Osteoblast (primary cell): ENCODE measurements at places on chromosomes 1 and 21. TPM values are rescaled to one million over a fixed set of nuclear protein-coding genes. Genes with fewer than 3 reads are reported as not detected.

Gene TAL1
- not detected in 2 replicates for total RNA-seq

Gene NVL
- 20.6 and 23.9 TPM in 2 replicates for total RNA-seq

Gene CHRM3
- under 0.01 and 0.29 TPM in 2 replicates for total RNA-seq

Gene SPRR2A
- not detected in 2 replicates for total RNA-seq

Gene NOTCH2
- total RNA-seq = 305 and 330 TPM in 2 replicates

Gene SLAMF9
- total RNA-seq = not detected in 2 replicates

Gene GUCA2A
- not detected in 2 replicates for total RNA-seq

Gene CA6
- total RNA-seq = not detected in 2 replicates

Gene PRKCZ
- total RNA-seq = 0.29 and 0.72 TPM in 2 replicates

Gene HMCN1
- 178 and 269 TPM in 2 replicates for total RNA-seq

Gene LCE1D
- not detected in 2 replicates for total RNA-seq

Gene LDLRAD1
- not detected in 2 replicates for total RNA-seq

DNA sequence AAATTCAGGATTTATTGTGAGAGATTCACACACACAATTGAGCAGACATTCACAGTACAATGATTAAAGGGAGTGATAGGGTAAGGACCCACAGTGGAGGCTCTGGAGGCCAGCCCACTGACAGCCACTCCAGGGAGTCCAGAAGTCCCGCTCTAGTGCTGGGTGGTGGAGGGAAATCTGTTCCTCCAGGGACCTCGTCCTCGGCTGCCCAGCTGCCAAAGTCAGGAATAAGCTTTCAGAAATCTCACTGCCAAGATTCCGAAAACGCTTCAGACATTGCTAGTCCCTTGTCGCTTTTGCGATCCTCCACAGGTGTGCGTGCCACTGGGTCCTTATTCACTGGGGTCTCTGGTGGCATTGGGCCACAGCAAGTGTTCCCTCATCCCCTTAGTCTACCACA lies 2.3 kb downstream of the MX1 start:
- H3K27ac ChIP-seq = no peak overlapping the region
- no peaks in the 10 kb centered on the region for H3K36me3 ChIP-seq
- peaks cover 11% of the 10 kb centered on the region for H3K4me1 ChIP-seq
- H3K27me3 ChIP-seq = peaks cover 12% of the 10 kb centered on the region
- no peak for DNase-seq
- no peak overlapping the region for H3K4me3 ChIP-seq

DNA sequence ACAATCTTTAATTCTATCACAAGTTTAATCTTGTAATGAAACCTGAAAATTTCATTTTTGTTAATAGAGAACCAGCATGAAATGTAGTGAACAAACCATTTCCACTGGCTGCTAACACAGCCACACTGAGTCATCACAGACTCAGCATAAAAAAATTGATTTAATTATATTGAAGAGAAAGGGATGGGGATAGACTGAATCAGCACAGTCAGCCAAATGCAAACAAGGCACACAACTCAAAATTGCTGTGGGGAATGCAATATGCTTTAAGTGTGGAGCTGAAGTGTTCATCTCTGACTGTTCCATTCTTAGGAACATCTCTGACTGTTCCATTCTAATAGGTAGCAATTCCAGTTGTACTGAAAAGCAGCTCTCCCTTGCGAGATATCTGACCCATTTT lies 299.8 kb downstream of the MRPL39 start:
- no peak overlapping the region for H3K27ac ChIP-seq
- peaks cover 5% of the 10 kb centered on the region for H3K4me1 ChIP-seq
- H3K27me3 ChIP-seq = no peaks in the 10 kb centered on the region
- no peak for DNase-seq
- no peak overlapping the region for H3K4me3 ChIP-seq

- H3K27ac ChIP-seq = no peak overlapping the region
- H3K36me3 ChIP-seq = no peaks in the 10 kb centered on the region
- no peak overlapping the region for H3K4me3 ChIP-seq
- no peak for DNase-seq
Observed at GRCh38 chr1:166470441-166470840, 303.6 kb upstream of the FAM78B start.

GRCh38 chr1:156452907-156453306 lies 47.7 kb downstream of the MEF2D start:
- H3K36me3 ChIP-seq = no peaks in the 10 kb centered on the region
- no peak for DNase-seq
- peaks cover 9% of the 10 kb centered on the region for H3K4me1 ChIP-seq
- no peak overlapping the region for H3K4me3 ChIP-seq
- H3K27me3 ChIP-seq = peaks cover 15% of the 10 kb centered on the region

DNA sequence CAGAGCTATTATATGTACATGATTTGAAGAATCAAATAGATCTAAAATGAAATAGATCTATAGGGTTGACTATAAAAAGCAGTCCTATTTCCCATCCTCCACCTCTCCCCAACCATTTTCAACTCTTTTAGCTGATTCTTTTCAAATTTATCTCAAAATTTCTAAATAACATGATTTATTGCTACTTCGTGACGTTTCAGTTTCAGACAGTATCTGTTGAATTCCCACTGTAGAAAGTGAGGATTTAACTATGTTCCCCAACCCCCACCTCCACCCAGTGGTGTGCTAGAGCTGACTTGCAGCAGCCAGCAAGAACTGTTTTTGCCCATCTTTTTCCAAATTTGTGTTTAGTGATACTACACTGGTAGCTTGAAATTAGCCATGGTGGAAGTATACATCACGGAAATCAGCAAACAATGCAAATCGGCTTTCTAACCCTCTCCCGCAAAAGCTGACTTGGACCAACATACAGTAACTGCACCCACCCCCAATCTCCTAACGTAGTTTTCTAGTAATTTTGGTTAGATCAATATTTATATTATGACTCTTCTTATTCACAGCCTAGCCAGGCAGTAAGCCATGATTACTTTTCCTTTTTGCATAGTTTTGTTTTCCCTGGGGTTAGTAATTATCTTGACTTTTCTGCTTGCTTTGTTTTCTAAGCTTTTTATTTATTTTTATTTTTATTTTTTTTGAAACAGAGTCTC lies 10.9 kb downstream of the SEMA4A start:
- DNase-seq = peak; percentile 89
- no peak overlapping the region for H3K27ac ChIP-seq
- H3K4me1 ChIP-seq = peaks cover 23% of the 10 kb centered on the region
- H3K36me3 ChIP-seq = no peaks in the 10 kb centered on the region
- H3K4me3 ChIP-seq = peak overlapping the region; percentile 8
- H3K27me3 ChIP-seq = no peaks in the 10 kb centered on the region

DNA sequence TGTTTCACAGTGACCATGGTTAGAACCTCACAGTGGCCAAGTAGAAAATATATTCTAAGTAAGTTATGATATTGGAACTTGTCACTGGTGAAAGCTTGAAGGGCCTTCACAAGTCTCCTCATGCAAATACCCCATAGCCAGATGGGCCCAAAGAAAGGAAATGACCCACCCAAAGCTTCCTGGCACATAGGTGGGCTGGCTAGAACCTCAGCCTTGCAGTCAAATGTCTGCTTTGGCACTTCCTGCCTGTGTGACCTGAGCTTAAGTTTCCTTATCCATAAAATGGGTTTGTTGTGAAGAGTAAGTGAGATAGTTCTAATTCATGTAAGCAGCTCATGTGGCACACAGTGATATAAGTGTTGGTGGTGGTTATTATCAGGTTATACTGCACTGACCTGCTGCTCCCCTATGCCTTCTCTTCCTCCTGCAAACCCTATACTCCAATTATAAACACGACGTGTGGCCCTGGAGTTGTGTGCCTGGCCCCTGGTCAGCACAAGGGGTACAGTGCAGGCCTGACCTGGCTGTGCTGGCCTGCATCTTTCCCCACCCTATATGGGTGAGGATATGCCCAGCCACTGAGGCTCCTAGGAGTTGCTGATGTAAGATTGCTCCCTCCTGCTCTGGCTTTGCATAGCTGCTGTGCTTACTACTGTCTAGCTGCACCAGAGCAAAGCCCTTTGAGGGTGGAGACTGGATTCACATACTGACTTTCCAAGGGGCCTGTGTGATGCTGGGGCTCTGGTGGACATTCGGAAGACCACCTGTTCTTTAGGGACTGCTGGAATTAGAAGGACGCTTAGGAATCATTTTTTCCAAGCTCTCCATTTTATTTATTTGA lies 4.7 kb upstream of the SLFNL1 start:
- H3K4me3 ChIP-seq = no peak overlapping the region
- no peaks in the 10 kb centered on the region for H3K27me3 ChIP-seq
- DNase-seq = no peak
- H3K27ac ChIP-seq = no peak overlapping the region

DNA sequence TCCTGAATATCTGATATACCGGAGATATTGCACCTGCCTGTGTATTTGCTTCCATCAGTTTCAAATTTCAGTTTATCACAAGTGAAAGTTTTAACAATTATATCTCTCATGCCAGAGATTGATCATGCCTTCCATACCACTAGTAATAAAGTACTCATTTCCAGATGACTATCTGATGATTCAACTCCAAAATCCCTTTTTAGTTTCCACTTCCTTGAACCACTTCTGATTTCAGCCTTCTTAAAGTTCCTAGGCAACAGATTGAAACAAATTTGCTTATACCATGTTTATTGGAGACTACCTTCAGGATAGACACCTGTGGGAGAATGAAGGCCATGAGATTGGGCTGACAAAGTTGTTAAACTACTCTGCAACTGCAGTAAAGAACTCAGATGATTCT lies 21.5 kb upstream of the COL11A1 start:
- DNase-seq = no peak
- H3K4me3 ChIP-seq = no peak overlapping the region
- H3K36me3 ChIP-seq = no peaks in the 10 kb centered on the region
- no peaks in the 10 kb centered on the region for H3K27me3 ChIP-seq
- H3K27ac ChIP-seq = peak overlapping the region; percentile 60

- peak overlapping the region; percentile 91 for H3K4me3 ChIP-seq
- H3K36me3 ChIP-seq = peaks cover 1% of the 10 kb centered on the region
- no peaks in the 10 kb centered on the region for H3K27me3 ChIP-seq
- DNase-seq = peak; percentile 85
- peaks cover 24% of the 10 kb centered on the region for H3K4me1 ChIP-seq
- H3K27ac ChIP-seq = peak overlapping the region; percentile 82
Observed at GRCh38 chr1:212858461-212859265, 588 bp downstream of the FLVCR1 start.

GRCh38 chr1:58814251-58815068 lies 30.6 kb upstream of the JUN start:
- H3K27me3 ChIP-seq = no peaks in the 10 kb centered on the region
- DNase-seq = no peak
- peak overlapping the region; percentile 74 for H3K4me3 ChIP-seq
- no peaks in the 10 kb centered on the region for H3K36me3 ChIP-seq
- peaks cover 47% of the 10 kb centered on the region for H3K4me1 ChIP-seq

DNA sequence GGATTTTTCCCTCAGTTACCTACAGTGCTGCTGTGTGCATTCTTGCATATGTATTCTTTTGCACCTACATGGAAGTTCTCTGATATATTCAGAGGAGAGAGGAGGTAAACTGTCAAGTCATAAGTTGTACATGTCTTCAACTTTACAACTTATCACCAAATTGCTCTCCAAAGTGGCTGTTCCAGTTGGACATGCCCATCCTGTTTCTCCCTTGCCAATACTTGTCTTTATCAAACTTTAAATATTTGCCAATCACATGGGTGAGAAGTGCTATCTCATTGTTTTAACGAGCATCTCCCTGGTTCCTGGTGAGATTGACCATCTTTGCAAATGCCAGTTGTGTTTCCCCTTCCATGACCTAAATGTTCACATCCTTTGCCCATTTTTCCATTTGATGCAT lies 88.2 kb downstream of the KIF26B start:
- no peaks in the 10 kb centered on the region for H3K27me3 ChIP-seq
- H3K4me3 ChIP-seq = no peak overlapping the region
- H3K36me3 ChIP-seq = no peaks in the 10 kb centered on the region
- no peak for DNase-seq
- H3K27ac ChIP-seq = no peak overlapping the region

- DNase-seq = no peak
- H3K27ac ChIP-seq = peak overlapping the region; percentile 32
- H3K27me3 ChIP-seq = no peaks in the 10 kb centered on the region
- no peak overlapping the region for H3K4me3 ChIP-seq
Observed at GRCh38 chr1:98005326-98006010, 84.6 kb upstream of the DPYD start.

- H3K4me1 ChIP-seq = peaks cover 59% of the 10 kb centered on the region
- no peaks in the 10 kb centered on the region for H3K36me3 ChIP-seq
- peak overlapping the region; percentile 65 for H3K27ac ChIP-seq
- peak; percentile 13 for DNase-seq
Observed at GRCh38 chr1:39158327-39159086, 46.0 kb upstream of the MACF1 start.

- H3K27me3 ChIP-seq = no peaks in the 10 kb centered on the region
- DNase-seq = peak; percentile 58
- peak overlapping the region; percentile 56 for H3K27ac ChIP-seq
- H3K4me1 ChIP-seq = peaks cover 54% of the 10 kb centered on the region
Observed at GRCh38 chr1:23473037-23473800, 10.8 kb downstream of the ASAP3 start.
